GOT3 (cell line): ENCODE measurements at places on chromosomes 5 and 9.

DNA sequence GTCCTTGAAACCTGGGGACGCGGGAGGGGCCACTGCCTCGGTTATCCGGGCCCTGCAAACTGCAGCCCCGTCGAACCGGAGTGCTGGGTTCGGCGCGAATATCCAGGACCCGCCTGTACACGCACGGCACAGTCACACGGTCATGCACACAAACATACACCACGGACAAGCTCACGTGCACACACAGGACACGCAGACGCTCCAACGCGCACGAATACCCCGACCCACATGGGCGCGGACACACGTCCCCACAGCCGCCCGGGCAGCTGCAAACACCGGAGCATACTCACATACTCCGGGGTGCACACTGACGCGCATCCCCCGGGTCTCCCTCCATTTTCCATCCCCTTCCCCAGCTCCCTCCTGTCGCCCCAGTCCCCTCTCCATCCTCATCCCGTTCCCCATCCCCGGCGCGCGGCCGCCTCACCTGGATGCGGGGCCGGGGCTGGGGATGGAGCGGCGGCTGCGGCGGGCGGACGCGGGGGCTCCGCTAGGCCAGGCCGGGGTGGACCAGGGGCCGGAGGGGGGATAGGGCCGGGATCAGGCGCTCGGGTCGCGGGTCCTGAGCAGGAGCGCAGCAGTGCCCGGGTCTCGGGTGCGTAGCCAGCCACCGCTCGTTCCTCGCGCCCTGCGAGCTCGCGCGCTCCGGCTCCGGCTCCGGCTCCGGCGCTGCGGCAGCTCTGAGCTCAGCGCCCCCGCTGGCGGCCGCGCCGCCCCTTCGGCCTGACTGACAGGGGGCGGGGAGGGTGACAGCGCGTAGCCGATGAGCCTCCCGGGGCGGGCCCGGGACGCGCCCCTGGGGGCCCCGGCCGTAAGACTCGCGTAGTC is at the start of the genes EIF4E1B and SNCB:
TSS of gene EIF4E1B (plus strand) at position 823 of the 828 bp plus-strand sequence. CDS start 12,113 bp downstream, outside the sequence.
TSS of gene SNCB (minus strand) at position 682 of the 828 bp plus-strand sequence. CDS start 880 bp downstream, outside the sequence.
- DNase-seq: no peak

- DNase-seq: no peak
These were observed 797 bp upstream of the FBXO38 start for GRCh38 chr5:148382961-148383360.

DNA sequence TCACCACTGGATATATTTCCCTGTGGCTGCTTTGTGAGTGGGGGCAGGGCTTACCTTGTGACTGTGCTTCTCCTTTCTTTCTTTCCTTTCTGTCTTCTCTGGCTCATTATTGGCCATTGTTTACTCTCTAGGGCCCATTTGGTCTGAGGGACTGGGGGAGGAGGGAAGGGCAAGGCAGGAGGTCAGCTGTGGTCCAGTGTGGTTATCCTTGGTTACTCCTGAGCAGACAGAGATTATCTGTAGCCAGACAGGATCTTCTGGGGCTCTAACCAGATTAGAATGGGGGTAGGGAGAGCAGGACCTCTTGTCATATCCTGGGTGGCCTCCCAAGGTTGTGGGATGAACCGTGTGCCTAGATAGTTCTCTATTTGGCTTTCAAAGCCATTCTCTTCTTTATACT is 71.2 kb downstream of the ANKRD55 start:
- no peak for DNase-seq

DNA sequence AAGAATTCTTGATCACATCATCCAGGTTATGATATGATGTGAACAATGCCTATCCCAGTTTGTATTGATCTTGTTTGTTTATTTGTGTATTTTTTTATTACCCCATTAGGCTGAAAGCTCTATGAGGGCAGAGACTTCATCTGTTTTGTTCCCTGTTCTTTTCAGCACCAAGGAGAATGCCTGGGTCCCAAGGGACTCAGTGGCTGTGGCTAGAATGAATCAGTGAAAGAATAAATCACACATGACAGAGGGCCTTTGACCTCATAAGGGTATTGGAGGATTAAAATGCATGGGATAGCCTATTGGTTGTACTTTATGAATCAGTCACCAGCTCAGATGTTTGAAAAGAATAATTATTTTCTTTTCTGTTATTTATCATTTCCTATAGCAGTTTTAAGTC is 292.2 kb downstream of the GAS1 start:
- DNase-seq: no peak

- no peak for DNase-seq
These were observed 564.8 kb downstream of the ACTL7B start for GRCh38 chr9:108290839-108291585.

DNA sequence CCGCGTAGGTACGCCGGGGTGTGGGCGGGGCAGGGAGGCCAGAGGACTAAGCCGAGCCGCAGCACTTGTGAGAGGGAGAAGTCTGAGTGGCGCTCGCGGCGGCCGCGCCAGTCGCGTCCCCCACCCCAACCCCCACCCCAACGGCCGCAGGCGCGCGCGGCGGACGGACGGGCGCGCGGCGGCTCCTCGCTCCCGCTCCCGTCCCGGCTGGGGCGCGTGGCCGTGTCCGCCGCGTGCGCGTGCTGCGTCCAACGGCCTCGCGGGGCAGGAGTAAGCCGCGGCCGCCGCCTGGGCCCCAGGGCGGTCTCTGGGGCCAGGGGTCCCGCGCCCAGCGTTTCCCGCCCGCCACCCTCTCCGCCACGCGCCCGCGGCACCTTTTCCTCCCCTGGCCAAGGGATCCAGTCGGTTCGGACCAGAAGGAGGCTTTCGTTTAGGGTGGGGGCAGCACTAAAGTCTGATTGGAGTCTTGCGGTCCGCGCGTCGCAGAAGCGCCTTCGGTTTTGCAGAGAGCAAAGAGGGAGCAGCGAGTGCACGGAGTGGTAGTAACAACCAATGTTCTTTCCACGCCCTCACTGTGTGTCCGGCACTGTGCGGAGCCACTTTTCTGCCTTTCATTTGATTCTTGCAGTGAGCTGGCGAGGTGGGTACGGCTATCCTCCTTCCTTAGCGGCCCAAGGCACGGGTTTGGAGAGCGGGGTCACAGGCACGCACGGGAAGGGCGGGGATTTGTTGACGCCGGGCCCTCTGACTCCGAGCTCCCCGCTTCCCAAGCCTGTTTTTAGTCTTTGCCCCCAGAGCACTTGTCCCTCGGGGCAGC is 483 bp downstream of the G3BP1 start:
- no peak for DNase-seq

- DNase-seq: peak; percentile 46
These were observed 74.3 kb upstream of the SSBP2 start for GRCh38 chr5:81825237-81825636.

DNA sequence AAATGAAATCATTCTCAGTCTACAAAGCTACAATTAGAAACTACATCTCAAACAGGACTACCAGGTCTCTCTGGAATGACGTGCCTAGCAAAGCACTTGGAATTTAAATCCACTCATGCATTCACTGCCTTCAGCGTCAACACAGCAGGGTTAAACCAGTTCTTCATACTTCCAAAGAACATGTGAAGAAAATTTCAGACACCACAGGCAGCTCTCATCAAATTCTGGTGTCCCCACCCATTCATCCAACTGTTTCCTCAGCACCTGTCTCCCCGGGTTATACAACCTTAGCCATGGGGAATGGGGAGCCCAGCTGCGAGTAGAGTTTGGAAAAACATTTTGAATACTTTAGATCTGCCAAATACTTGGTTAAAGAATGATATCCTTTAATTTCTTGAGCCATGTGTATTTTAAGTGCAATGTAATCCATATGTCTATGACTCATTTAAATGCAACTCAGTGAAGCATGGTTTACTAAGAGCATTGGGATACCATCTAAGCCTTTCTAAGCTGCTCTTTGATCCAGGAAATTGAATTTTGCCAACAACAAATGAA is 17.5 kb downstream of the ADAM19 start:
- no peak for DNase-seq

DNA sequence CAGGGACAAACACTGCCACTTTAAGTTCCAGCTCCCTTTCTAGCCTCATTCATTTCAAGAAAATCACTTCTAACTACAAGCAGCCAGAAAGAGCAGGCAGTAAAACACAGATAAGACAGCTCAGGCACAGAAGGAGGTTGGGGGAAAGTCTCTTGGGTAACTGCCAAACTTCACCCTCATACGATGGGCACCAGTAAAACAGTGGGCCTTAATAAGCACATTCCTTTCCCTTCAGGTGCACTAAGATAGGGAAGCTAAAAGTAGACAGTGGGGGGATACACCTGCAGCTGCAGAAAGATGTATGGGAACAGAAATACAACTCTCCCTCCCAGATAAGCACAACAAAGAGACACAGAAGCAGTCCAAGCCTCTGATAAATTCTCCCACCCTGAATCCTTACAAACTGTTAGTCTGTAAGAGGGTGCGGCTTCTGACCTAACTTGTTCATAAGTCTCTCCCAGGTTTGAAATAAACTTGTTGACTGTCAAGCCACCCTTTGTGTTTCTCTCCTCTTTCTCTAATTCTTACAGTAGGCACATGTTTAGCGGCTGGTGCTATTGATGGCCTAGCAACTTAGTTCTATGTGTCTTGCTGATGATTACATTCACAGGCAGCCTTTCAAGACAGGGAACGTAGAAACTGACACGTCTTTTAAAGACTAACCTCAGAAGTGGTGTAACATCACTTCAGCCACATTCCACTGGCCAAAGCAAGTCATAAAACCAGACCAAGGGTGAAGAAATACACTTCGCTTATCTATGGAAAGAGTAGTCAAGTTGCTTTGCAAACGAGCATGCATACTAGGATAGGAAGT is 6.8 kb upstream of the CKS2 start:
- no peak for DNase-seq

GRCh38 chr9:37342493-37342892 is 80.0 kb upstream of the GRHPR start:
- DNase-seq: no peak
